Stimulated activated CD4-positive, alpha-beta T cell treated with anti-CD3 and anti-CD28 coated beads, Interleukin-15, amount 100 ng/mL, for 1 hour (primary cell): ENCODE measurements at places on chromosomes 7 and 10.

- DNase-seq = no peak
Observed at GRCh38 chr10:55631071-55631654, 729.9 kb downstream of the ZWINT start.

GRCh38 chr10:116257785-116258184, 15.2 kb downstream of the GFRA1 start:
- DNase-seq = no peak

- DNase-seq = no peak
Observed at GRCh38 chr10:116994113-116994890, 10.7 kb downstream of the SHTN1 start.

DNA sequence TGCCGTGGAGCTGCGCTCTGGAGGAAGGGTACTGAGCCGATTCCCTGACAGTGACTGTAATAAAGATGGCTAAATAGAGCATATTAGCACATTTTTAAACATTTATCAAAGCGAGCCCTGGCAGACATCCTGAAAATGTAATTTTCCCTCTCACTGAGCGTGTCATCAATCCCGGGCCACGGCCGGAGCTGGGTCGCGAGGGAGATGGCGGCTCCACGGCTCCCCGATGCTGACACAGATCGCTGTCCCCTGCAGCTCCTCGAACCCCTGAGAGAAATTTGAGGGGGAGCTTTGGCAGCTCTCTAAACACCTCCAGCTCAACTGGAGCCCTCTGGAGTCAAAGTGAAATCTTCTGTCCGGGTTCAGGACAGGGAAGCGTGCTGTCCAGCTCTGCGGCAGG, 44.9 kb upstream of the ADGRA1 start:
- DNase-seq = no peak
